ENCODE measurements at places on chromosomes 3 and 15. TPM values are rescaled to one million over a fixed set of nuclear protein-coding genes. Genes with fewer than 3 reads are reported as not detected.

The TIMP4 gene
- total RNA-seq = 0.33 TPM

The TRAT1 gene
- not detected for total RNA-seq

The COL6A6 gene
- not detected for total RNA-seq

The GPR149 gene
- not detected for total RNA-seq

The FYCO1 gene
- total RNA-seq = 116 TPM

The DIPK2A gene
- total RNA-seq = 23.1 TPM

The FAM174B gene
- 7.7 TPM for total RNA-seq

The GOLGB1 gene
- 48.0 TPM for total RNA-seq
